ENCODE measurements at places on chromosomes 13 and 19. TPM values are rescaled to one million over a fixed set of nuclear protein-coding genes. Genes with fewer than 3 reads are reported as not detected.

DNA sequence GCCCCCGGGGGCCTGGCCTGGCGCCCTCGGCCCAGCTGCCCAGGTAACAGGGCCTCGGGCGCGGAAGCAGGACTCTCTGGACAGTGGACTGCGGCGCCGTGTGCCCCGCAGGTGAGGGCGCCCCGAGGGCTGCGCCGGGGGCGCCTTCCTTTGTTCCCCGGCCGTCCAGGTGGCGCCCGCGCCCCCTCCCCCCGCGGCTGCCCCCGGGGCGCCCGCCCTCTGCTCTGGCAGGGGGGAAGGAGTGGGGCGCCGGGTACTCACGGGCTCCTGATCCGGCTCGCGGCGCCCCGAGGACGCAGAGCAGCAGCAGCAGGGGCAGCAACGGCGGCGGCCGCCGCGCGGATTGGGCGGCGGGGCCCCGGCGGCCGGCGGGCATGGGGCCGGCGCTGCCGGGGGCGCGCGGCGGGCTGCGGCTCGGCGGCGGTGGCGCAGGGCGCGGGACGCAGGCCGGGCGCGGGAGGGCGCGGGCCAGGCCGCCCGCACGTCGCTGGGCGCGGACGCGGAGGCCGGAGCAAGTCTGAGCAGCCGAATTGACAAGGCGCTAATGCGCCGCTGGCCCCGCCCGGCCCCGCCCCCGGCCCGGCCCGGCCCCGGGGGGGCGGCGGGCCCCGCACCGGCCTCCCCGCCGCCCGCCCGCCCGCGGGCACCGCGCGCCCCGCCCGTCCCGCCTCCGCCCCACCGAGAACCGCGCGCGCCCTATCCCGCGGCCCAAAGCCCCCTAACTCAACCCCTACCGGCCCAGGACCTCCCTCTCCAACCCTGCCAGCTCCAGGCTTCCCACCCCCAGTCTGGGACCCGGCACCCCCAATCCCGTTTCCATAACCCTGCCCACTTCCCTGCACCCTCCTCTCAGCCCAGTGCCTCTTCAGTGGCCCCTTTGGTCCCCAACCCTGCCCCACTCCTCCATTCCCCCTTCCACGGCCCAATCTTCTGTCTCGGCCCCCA is at the start of gene CRLF1:
Gene CRLF1 (minus strand): TSS at position 519 of the 945 bp plus-strand sequence. CDS start 143 bp downstream, at position 376.
- H3K36me3 ChIP-seq = no peaks in the 10 kb centered on the region
- no peak within 1 kb of the TSS for H3K27ac ChIP-seq
- no peak within 1 kb of the TSS for H3K4me3 ChIP-seq
- peaks cover 11% of the 10 kb centered on the region for H3K4me1 ChIP-seq
- no peak for DNase-seq

The EDNRB gene
- 3.1 TPM for total RNA-seq

GRCh38 chr19:36489920-36490415 is 607 bp upstream of the ZNF566 start:
- DNase-seq = peak; percentile 81
- peak overlapping the region; percentile 99 for H3K27ac ChIP-seq
- no peaks in the 10 kb centered on the region for H3K27me3 ChIP-seq
- no peaks in the 10 kb centered on the region for H3K36me3 ChIP-seq

GRCh38 chr19:2315818-2316353 is 7.9 kb upstream of the LINGO3 start:
- H3K4me1 ChIP-seq = peaks cover 13% of the 10 kb centered on the region
- no peak for DNase-seq
- no peak overlapping the region for H3K4me3 ChIP-seq
- no peaks in the 10 kb centered on the region for H3K27me3 ChIP-seq
- H3K27ac ChIP-seq = no peak overlapping the region
- H3K36me3 ChIP-seq = peaks cover 2% of the 10 kb centered on the region

DNA sequence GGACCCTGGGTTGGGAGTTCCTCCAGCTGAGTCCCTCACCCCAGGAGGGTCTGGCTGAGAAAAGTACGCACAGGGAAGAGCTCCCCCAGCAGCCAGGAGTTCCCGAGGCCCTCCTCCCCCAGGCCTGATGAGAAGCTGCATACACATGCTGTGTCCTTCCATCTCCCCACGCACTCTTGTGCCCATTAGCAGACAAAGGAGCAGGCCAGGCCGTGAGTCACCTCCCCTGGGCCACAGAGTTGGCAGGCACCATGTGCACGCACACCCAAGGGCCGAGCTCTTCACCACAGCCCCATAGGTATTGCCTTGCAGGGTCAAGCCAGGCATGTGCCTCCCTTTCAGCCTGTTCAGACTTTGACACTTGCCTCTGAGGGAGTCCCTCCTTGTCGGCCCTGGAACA is 17.5 kb downstream of the MAU2 start:
- H3K27me3 ChIP-seq = no peaks in the 10 kb centered on the region
- no peaks in the 10 kb centered on the region for H3K4me1 ChIP-seq
- no peak overlapping the region for H3K27ac ChIP-seq
- H3K36me3 ChIP-seq = peaks cover 88% of the 10 kb centered on the region

DNA sequence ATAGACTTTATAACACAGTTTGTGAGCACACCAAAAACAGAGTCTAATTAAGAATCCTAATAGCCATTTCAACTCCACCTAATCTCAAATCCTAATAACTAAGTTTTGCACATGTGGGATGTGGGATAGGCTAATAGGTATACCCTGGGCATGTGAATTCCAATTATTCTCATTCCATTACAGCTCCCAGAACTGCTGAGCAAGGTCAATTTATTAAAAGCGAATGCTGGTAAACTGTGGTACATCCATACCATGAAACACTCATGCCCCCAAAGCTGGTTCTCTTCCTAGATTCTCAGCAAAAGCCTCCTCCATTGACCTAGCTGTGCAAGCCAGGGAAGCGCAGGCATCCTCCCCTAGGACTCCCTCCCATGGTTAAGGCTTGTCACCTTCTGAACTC is 113.8 kb downstream of the USP12 start:
- H3K36me3 ChIP-seq = no peaks in the 10 kb centered on the region
- H3K27ac ChIP-seq = no peak overlapping the region
- no peaks in the 10 kb centered on the region for H3K27me3 ChIP-seq
- no peak for DNase-seq

GRCh38 chr19:10567656-10568055 is 1.1 kb downstream of the CDKN2D start:
- peaks cover 25% of the 10 kb centered on the region for H3K36me3 ChIP-seq
- peak overlapping the region; percentile 90 for H3K4me3 ChIP-seq
- DNase-seq = no peak
- H3K27ac ChIP-seq = peak overlapping the region; percentile 92
- no peaks in the 10 kb centered on the region for H3K27me3 ChIP-seq

GRCh38 chr13:71862459-71862943 is 4.5 kb downstream of the DACH1 start:
- peaks cover 4% of the 10 kb centered on the region for H3K27me3 ChIP-seq
- H3K4me3 ChIP-seq = no peak overlapping the region
- H3K27ac ChIP-seq = no peak overlapping the region
- H3K4me1 ChIP-seq = peaks cover 18% of the 10 kb centered on the region
- no peak for DNase-seq
- H3K36me3 ChIP-seq = no peaks in the 10 kb centered on the region

- H3K36me3 ChIP-seq = peaks cover 41% of the 10 kb centered on the region
- DNase-seq = no peak
- H3K27ac ChIP-seq = no peak overlapping the region
- no peak overlapping the region for H3K4me3 ChIP-seq
- H3K4me1 ChIP-seq = peaks cover 3% of the 10 kb centered on the region
These were observed 4.4 kb downstream of the ZNF473 start for GRCh38 chr19:50030225-50030624.

DNA sequence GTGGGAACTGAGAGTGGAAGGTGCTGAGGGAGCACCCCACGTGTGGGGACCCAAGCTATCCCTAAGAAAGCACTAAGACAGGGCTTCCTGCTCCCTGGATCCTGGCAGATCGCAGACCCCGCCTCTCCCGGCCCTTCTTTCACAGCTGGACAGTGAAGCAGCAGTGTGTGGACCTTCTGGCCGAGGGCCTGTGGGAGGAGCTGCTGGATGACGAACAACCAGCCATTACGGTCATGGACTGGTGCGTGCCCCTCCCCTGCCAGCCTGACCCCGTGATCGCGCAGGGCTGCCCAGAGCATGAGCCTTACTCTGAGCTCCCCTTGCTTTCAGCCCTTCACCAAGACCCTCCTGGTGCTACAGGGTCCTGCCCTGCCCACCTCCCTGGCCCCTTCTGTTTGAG is 2.3 kb downstream of the NCCRP1 start:
- H3K36me3 ChIP-seq = no peaks in the 10 kb centered on the region
- peaks cover 5% of the 10 kb centered on the region for H3K4me1 ChIP-seq
- no peak for DNase-seq
- peaks cover 94% of the 10 kb centered on the region for H3K27me3 ChIP-seq

GRCh38 chr13:78657699-78658629 is 991 bp downstream of the OBI1 start:
- H3K4me3 ChIP-seq = peak overlapping the region; percentile 77
- H3K36me3 ChIP-seq = no peaks in the 10 kb centered on the region
- H3K4me1 ChIP-seq = peaks cover 8% of the 10 kb centered on the region
- no peaks in the 10 kb centered on the region for H3K27me3 ChIP-seq
- DNase-seq = no peak

The NLRP7 gene
- 0.19 TPM for total RNA-seq

The ZNF563 gene
- total RNA-seq = 6.5 TPM

The SEMA6B gene
- total RNA-seq = 0.85 TPM

- no peaks in the 10 kb centered on the region for H3K4me1 ChIP-seq
- DNase-seq = no peak
- H3K36me3 ChIP-seq = peaks cover 32% of the 10 kb centered on the region
- no peak overlapping the region for H3K27ac ChIP-seq
- H3K4me3 ChIP-seq = no peak overlapping the region
These were observed 56.6 kb downstream of the COG3 start for GRCh38 chr13:45521297-45521696.

The ZNF284 gene
- total RNA-seq = 2.4 TPM

GRCh38 chr19:56840451-56841192 is at the start of the genes PEG3 and ZIM2:
Gene PEG3 (minus strand): TSS chr19:56840726. CDS start chr19:56824655, 16,071 bp downstream.
Gene ZIM2 (minus strand): TSS chr19:56840726. CDS start chr19:56824277, 16,449 bp downstream.
- no peaks in the 10 kb centered on the region for H3K27me3 ChIP-seq
- no peak for DNase-seq
- peak within 1 kb of the TSS; percentile 27 for H3K4me3 ChIP-seq
- H3K27ac ChIP-seq = no peak within 1 kb of the TSS
- no peaks in the 10 kb centered on the region for H3K4me1 ChIP-seq

The SPRYD7 gene
- total RNA-seq = 2.0 TPM

The ZMYM2 gene
- 91.6 TPM for total RNA-seq

DNA sequence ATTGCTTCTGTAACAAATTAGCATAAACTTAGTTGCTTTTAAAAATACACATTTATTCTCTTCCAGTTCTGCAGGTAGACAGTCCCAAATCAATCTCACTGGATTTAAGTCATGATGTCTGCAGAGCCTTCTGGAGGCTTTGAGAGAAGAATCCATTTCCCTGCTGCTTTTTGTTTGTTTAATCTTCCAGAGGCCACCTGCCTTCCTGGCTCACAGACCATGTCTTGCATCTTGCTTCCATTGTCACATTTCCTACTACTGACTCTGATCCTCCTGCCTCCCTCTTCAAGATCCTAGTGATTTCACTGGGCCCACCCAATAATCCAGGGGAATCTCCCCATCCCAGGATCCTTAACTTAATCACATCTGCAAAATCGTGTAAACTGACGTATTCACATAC is 473.3 kb downstream of the ITGBL1 start:
- no peak for DNase-seq
- no peak overlapping the region for H3K27ac ChIP-seq
- no peaks in the 10 kb centered on the region for H3K4me1 ChIP-seq
- no peaks in the 10 kb centered on the region for H3K36me3 ChIP-seq
- no peak overlapping the region for H3K4me3 ChIP-seq
- no peaks in the 10 kb centered on the region for H3K27me3 ChIP-seq

- peak; percentile 37 for DNase-seq
- H3K4me1 ChIP-seq = no peaks in the 10 kb centered on the region
- H3K27me3 ChIP-seq = no peaks in the 10 kb centered on the region
These were observed 14.5 kb upstream of the TPP2 start for GRCh38 chr13:102582256-102582655.

The CD79A gene
- 31.4 TPM for total RNA-seq

DNA sequence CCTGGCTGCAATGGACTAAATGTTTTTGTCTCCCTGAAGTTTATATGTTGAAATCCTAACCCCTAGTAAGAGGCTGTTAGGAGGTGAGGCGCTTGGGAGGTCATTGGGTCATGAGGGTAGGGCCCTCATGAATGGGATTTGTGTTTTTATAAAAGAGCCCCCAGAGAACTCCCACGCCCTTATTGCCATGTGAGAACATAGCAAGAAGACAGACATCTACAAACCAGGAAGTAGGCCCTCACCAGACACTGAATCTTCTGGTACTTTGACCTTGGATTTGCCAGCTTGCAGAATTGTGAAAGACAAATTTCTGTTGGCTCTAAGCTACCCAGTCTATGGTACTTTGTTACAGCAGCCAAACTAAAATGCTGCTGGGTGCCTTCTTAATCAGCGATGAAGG is 96.1 kb upstream of the SPATA13 start:
- peaks cover 29% of the 10 kb centered on the region for H3K4me1 ChIP-seq
- H3K36me3 ChIP-seq = no peaks in the 10 kb centered on the region
- H3K4me3 ChIP-seq = no peak overlapping the region
- DNase-seq = no peak
- no peaks in the 10 kb centered on the region for H3K27me3 ChIP-seq
- H3K27ac ChIP-seq = no peak overlapping the region

- no peaks in the 10 kb centered on the region for H3K36me3 ChIP-seq
- H3K4me3 ChIP-seq = peak within 1 kb of the TSS; percentile 77
- peaks cover 8% of the 10 kb centered on the region for H3K4me1 ChIP-seq
- peak; percentile 88 for DNase-seq
- H3K27me3 ChIP-seq = no peaks in the 10 kb centered on the region
These were observed at the start of gene OBI1 for GRCh38 chr13:78658630-78659449. Gene OBI1 (minus strand): TSS chr13:78659155. CDS start chr13:78659120, 35 bp downstream.

DNA sequence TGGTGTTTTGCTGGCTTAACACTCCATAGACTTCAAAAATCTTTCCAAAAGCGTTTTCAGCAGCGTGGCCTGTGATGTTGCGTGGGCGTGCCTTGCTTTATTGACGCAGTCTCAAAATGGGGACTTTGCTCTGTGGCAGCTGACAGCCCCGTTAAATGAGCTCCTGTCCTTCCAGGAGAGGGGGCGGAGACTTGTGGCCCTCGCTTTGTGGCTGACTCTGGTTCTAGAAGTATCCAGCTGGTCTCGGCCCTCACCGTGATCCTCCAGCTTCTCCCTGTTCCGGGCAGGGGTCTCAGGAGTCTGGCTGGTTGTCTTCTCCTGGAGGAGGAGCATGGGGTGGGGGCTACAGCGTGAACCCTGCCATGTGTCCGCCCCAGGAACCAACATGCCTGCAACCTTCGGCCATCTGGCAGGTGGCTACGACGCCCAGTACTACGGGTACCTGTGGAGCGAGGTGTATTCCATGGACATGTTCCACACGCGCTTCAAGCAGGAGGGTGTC is 8.4 kb upstream of the ZNF554 start:
- H3K36me3 ChIP-seq = peaks cover 78% of the 10 kb centered on the region
- H3K4me3 ChIP-seq = no peak overlapping the region
- DNase-seq = no peak
- no peaks in the 10 kb centered on the region for H3K4me1 ChIP-seq
- H3K27ac ChIP-seq = no peak overlapping the region
- no peaks in the 10 kb centered on the region for H3K27me3 ChIP-seq

The COMMD6 gene
- 270 TPM for total RNA-seq

- no peaks in the 10 kb centered on the region for H3K4me1 ChIP-seq
- H3K27ac ChIP-seq = no peak overlapping the region
- no peaks in the 10 kb centered on the region for H3K36me3 ChIP-seq
- DNase-seq = no peak
These were observed 4.1 kb upstream of the ZNF841 start for GRCh38 chr19:52099497-52100138.

All from thymus (tissue), 14 donors.